ENCODE measurements at places on chromosomes 6 and 20.

GRCh38 chr20:58568483-58569240, 53.5 kb upstream of the APCDD1L start:
- no peak for DNase-seq

DNA sequence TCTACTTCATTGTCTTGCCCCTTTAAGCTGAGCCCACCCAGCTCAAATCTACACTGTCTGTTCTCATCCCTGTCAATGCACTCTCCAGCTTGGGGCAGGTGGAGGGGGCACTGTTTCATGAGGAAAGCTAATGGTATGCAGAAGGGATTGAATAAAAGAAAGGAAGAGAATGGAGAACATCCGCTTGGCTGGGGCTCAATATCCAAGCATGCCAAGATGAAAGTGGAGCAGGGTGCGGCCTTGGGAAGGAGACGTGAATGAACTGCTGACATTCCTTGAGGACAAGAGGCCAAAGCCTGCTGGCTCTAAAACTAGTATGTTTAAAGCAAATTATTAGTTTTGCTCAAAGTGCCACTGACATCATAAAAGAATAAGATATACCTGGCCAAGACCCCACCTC, 24.2 kb downstream of the AKAP12 start:
- no peak for DNase-seq

- DNase-seq, result no peak
Measured at GRCh38 chr20:8344106-8344505, 212.0 kb downstream of the PLCB1 start.

- no peak for DNase-seq
Measured at GRCh38 chr6:51282026-51282425, 463.4 kb downstream of the TFAP2B start.

DNA sequence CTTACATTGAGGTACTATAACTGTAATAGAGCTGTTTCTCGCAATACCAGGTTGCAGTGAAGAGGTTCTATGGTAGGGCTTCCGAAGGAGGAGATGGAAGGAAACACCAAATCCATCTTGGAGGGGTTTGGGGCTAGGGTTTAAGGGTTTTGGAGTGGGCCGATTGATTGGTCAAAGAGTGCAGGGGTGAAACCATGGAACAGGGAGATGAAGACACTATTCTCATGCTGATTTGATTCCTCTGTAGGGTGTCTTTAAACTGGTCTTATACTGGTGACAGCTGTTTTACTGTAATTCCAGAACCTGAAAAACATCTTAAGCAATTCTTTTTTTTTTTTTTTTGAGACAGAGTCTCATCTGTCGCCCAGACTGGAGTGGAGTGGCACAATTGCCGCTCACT, 7.8 kb downstream of the SMIM13 start:
- no peak for DNase-seq

DNA sequence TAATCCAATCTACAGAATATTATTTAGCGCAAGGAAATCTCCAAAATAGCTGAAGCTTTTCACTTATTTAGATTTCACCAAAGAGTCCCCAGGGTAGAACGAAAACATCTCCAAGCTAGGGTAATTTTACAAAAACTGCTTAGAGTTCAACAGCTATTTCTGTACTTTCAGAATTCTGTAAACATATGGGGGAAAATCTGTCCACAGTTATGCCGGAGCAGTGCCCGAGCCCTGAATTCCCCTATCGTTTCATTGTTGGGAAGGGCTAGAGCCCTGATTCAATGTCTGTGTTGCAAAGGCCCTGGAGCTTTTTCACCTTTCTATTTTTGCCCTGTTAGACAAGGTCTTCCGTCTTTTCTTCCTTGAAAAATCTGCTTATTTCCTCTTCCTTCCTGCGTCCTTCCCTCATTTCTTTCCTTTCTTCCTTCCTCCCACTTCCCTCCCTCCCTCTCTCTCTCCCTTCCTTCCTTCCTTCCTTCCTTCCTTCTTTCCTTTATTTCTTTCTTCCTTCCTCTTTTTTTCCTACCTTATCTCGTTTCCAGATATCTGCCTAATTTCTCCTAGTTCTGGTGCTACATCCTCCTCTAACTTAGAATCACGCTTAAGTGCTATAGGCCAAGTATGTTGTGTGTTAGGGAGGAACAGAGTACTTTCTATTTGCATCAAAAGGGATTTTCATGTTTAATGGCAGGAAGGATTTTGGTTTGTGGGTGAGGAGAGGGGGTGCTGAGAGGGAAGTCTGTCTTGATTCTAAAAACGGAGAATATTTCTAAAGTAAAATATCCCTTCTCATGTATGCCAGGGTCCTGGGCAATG, 122.5 kb upstream of the BMP2 start:
- DNase-seq, result no peak

GRCh38 chr6:71404145-71404966, 115.7 kb downstream of the OGFRL1 start:
- peak; percentile 92 for DNase-seq

All from foreskin melanocyte (primary cell).